ENCODE measurements at places on chromosomes 6 and 20. TPM values are rescaled to one million over a fixed set of nuclear protein-coding genes. Genes with fewer than 3 reads are reported as not detected.
A peak's percentile ranks its signal among the peaks of the same experiment; 100 is the strongest.

- H3K27me3 ChIP-seq, result peaks cover 3% of the 10 kb centered on the region
- DNase-seq, result no peak
- no peaks in the 10 kb centered on the region for H3K4me1 ChIP-seq
These were observed 158.7 kb downstream of the SOX4 start for GRCh38 chr6:21752054-21752811.

DNA sequence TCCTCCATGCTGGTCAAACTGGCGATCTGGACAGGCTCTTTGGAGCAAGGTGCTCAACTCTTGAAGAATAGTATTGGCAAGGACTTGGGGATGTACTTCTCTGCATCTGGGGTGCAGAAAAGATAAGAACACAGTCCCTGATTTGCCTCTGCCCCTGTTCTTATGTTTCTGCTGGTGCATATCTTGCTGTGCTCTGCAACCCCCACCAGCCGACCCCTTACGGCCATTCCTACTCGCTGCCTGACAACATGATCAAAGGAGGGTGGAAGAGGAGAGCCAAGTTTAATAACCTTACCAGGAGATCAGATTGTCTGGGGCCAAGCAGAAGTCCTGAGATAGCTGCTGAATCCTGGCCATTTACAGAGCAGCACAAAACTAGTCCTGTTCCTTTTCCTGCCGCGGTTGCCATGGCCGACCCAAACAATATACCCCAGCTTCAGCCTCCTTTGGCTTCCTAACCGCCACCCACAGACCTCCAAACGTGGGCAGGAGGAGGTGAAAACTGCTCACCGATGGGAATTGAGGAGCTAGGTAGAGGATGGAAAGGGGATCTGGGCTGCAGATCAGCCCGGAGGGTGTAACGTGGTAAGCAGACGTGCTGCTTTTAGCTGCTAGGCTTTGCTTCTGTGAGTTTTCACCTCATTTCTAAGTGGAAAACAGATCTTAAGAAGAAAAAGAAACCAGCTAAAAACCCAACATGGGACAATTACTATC is 60.9 kb downstream of the ATXN1 start:
- peak overlapping the region; percentile 89 for H3K27ac ChIP-seq
- peak; percentile 66 for DNase-seq
- no peaks in the 10 kb centered on the region for H3K27me3 ChIP-seq
- H3K36me3 ChIP-seq, result peaks cover 6% of the 10 kb centered on the region
- H3K4me3 ChIP-seq, result peak overlapping the region; percentile 78
- H3K4me1 ChIP-seq, result peaks cover 75% of the 10 kb centered on the region

- no peaks in the 10 kb centered on the region for H3K27me3 ChIP-seq
- H3K36me3 ChIP-seq, result peaks cover 1% of the 10 kb centered on the region
- no peak overlapping the region for H3K27ac ChIP-seq
These were observed 63.2 kb downstream of the FGD2 start for GRCh38 chr6:37068356-37069270.

- DNase-seq, result no peak
- peaks cover 3% of the 10 kb centered on the region for H3K36me3 ChIP-seq
- H3K27me3 ChIP-seq, result peaks cover 42% of the 10 kb centered on the region
- peaks cover 17% of the 10 kb centered on the region for H3K4me1 ChIP-seq
These were observed 845 bp upstream of the ANKRD60 start for GRCh38 chr20:58229198-58229798.

DNA sequence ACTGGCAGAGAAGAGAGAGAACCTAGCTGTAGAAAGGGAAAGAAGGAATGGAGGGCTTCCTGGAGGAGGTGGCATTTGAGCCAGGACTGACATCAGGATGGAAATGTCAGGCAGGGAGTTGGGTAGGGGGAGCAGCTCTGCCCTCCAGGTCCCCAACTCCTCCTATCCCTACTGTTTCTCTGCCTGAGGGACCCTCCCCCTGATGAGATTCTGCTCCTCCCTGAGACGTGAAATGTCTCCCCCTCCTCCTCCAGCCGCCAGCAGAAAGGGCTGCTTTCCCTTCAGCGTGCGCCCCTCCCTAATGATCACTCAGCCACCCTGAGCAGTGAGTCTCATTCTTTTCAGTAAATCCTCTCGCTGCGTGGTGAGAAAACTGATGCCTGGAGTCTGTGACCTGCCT is 40.6 kb downstream of the HLA-DPB1 start:
- no peak for DNase-seq
- peaks cover 51% of the 10 kb centered on the region for H3K27me3 ChIP-seq
- no peaks in the 10 kb centered on the region for H3K36me3 ChIP-seq

GRCh38 chr20:59697068-59697467 is 92.7 kb downstream of the PHACTR3 start:
- H3K27me3 ChIP-seq, result peaks cover 4% of the 10 kb centered on the region
- H3K36me3 ChIP-seq, result no peaks in the 10 kb centered on the region
- no peak overlapping the region for H3K27ac ChIP-seq
- no peak overlapping the region for H3K4me3 ChIP-seq

DNA sequence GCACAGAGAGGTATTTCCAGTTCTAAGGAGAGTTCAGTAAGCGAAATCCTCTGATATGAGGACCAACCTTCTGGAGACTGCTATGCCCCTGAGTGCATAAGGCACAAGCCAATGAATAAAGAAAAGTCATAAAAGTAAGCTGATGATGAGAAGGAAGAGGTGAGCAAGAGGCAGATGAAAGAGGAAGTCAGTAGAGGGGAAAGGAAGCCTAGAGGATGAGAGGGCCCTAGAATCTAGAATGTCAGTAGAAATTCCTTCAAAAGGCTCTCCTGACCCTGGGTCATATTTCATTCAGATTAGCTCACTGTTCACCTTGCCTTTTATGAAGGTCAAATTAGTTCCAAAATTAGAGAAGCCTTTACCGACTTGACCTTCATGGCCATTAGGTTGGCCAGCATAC is 209.2 kb downstream of the CD83 start:
- no peaks in the 10 kb centered on the region for H3K36me3 ChIP-seq
- H3K27me3 ChIP-seq, result no peaks in the 10 kb centered on the region
- H3K4me1 ChIP-seq, result peaks cover 7% of the 10 kb centered on the region
- no peak overlapping the region for H3K27ac ChIP-seq
- DNase-seq, result no peak

DNA sequence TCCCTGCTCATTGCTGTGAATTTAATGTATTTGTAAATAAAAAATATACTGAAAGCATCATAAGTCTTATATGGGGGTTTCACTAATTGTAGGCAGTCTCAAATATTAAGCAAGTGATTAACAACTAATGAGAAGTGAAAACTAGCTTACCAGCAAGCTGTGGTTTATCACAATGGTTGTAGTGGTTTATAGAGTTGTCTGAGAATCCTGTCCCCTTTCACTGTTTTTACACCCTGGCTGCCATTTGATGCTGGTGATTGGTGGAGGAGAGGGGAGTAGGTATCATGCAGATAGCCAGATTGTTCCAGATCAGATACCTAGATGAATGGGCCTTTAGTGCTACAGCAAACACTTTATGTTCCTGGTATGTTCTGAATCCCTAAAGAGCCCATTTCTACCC is 6.0 kb downstream of the MKKS start:
- no peak for DNase-seq
- H3K36me3 ChIP-seq, result peaks cover 6% of the 10 kb centered on the region
- H3K27ac ChIP-seq, result no peak overlapping the region
- no peaks in the 10 kb centered on the region for H3K27me3 ChIP-seq
- H3K4me3 ChIP-seq, result no peak overlapping the region

DNA sequence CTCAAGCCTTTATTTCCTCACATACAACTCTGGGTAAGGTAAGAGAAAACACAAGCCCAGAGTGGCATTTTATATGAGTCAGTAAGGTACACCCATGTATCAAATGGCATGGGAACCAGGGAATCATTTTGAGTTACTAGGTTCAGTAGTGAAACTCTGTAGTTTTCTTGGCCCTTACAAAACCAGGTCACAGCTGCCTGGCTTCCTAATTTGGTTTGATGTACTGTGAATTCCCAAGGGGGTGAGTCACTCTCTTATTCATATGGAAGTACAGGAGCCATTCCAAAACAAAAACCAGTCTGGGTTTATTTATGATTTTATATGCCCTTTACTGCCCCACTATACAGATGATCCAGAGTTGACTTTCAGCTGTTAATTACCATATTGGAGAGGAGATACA is 70.7 kb downstream of the PDE7B start:
- no peak overlapping the region for H3K27ac ChIP-seq
- no peak overlapping the region for H3K4me3 ChIP-seq
- H3K4me1 ChIP-seq, result no peaks in the 10 kb centered on the region
- peaks cover 6% of the 10 kb centered on the region for H3K27me3 ChIP-seq

DNA sequence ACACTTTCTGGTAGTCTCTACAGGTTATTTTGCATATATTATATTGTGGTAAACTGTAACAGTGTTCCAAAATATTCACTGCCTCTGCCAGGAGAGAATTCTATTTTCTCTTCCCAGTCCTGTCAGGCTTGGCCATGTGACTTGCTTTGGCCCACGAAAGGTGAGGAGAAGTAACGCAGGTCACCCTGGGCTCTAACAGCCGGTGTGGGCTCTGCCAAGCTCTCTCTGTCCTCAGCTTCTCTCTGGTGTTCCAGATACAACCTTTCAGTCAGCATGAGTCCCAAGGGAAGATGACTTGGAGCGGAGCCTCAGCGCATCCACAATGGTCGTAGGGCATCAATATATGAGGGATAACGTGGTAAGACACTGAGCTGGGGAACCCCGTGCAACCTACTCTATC is 113.0 kb upstream of the RREB1 start:
- DNase-seq, result no peak
- no peaks in the 10 kb centered on the region for H3K4me1 ChIP-seq
- H3K27me3 ChIP-seq, result peaks cover 4% of the 10 kb centered on the region
- no peaks in the 10 kb centered on the region for H3K36me3 ChIP-seq
- H3K4me3 ChIP-seq, result no peak overlapping the region

DNA sequence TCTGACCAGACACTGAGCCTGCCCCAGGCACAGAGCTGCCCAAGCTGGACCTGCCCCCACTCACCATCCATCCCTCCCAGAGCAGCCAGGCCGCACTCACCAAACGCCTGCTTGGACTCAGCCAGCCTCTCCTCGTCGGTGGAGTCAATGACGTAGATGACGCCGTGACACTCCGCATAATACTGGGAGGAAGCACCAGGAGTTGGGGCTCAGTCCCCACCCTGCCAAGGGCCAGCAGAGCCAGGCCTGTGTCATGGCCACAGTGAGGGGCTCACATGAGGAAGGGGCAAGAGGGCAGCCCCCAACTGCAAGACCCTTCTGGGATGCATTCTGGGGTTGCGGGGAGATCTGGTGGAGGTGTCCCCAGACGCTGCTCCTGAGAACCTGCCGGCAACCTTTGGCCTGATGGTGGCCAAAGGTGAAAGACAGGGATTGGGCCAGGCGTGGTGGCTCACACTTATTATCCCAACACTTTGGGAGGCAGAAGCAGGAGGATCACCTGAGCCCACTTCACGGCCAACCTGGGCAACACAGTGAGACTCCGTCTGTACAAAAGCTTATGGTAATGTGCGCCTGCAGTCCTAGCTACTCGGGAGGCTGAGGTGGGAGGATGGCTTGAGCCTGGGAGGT is 5.6 kb downstream of the ARFRP1 start:
- H3K27me3 ChIP-seq, result no peaks in the 10 kb centered on the region
- H3K4me3 ChIP-seq, result no peak overlapping the region
- H3K27ac ChIP-seq, result peak overlapping the region; percentile 50
- no peak for DNase-seq

DNA sequence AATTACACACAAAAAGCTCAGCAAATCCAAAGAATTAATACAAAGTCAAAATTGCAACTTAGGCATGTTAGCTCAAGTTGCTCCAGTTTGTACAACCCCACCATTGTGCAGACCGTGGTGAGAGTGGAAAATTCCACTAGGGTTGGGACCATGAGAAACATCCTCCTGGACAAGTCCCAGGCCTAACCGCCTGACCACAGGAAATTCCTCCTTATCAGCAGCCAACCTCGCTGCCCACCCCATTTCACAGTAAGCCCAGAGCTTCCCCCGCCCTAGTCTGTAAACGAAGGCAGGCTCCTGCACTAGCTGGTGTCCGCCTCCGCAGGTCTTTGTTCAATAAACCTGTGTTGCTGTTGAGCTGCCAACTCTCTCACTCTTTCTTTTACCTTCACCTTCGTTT is 1023.3 kb downstream of the EYS start:
- no peaks in the 10 kb centered on the region for H3K27me3 ChIP-seq
- no peaks in the 10 kb centered on the region for H3K36me3 ChIP-seq
- H3K27ac ChIP-seq, result no peak overlapping the region
- DNase-seq, result no peak

- no peak overlapping the region for H3K27ac ChIP-seq
- no peaks in the 10 kb centered on the region for H3K27me3 ChIP-seq
- H3K36me3 ChIP-seq, result no peaks in the 10 kb centered on the region
- no peaks in the 10 kb centered on the region for H3K4me1 ChIP-seq
- no peak for DNase-seq
These were observed 1102.8 kb upstream of the FLRT3 start for GRCh38 chr20:15440049-15440820.

GRCh38 chr6:82113231-82113630 is 134.3 kb downstream of the IBTK start:
- H3K27me3 ChIP-seq, result no peaks in the 10 kb centered on the region
- no peak for DNase-seq
- no peak overlapping the region for H3K4me3 ChIP-seq

TCF15 gene
- not detected for total RNA-seq

RIMS1 gene
- total RNA-seq, result not detected

KIF25 gene
- total RNA-seq, result not detected

NKX2-2 gene
- not detected for total RNA-seq

TMEM200A gene
- 0.34 TPM for total RNA-seq

TREM1 gene
- 0.17 TPM for total RNA-seq

KCNK15 gene
- 0.71 TPM for total RNA-seq
